ENCODE measurements at places on chromosomes 1 and 21.
A peak's percentile ranks its signal among the peaks of the same experiment; 100 is the strongest.

GRCh38 chr1:52597912-52598311, 4.3 kb upstream of the GPX7 start:
- no peak for DNase-seq

GRCh38 chr1:67552336-67552759, 122.1 kb upstream of the SERBP1 start:
- DNase-seq = no peak

DNA sequence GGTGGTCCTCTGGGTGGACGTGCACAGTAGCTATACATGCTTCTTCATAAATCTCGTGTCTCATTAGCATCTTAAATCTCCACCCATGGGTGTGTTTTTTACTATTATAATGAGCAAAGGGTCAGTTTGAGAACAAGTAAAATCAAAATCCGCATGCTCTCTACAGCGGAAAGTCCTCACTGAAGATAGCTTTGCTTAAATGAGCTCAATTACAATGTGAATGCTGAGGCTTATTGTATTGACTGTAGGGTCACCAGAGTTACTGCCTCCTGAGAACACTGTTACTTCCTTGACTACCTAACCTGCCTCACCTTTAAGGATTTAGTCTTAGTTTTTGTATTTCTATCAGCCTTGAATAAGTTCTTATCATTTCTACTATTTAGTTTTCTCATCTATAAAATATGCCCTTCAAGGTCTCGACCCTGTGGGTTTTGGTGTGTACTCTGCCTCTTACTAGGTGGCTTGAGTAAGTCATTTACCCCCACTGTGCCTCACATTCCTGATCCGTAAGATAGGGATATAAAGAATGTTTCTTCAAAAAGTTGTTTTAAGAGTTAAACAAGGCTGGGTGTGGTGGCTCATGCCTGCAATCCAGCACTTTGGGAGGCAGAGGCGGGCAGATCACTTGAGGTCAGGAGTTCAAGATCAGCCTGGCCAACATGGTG, 7.9 kb downstream of the SLAMF7 start:
- peak; percentile 7 for DNase-seq

GRCh38 chr1:59156526-59157199, 140.2 kb upstream of the FGGY start:
- peak; percentile 82 for DNase-seq

DNA sequence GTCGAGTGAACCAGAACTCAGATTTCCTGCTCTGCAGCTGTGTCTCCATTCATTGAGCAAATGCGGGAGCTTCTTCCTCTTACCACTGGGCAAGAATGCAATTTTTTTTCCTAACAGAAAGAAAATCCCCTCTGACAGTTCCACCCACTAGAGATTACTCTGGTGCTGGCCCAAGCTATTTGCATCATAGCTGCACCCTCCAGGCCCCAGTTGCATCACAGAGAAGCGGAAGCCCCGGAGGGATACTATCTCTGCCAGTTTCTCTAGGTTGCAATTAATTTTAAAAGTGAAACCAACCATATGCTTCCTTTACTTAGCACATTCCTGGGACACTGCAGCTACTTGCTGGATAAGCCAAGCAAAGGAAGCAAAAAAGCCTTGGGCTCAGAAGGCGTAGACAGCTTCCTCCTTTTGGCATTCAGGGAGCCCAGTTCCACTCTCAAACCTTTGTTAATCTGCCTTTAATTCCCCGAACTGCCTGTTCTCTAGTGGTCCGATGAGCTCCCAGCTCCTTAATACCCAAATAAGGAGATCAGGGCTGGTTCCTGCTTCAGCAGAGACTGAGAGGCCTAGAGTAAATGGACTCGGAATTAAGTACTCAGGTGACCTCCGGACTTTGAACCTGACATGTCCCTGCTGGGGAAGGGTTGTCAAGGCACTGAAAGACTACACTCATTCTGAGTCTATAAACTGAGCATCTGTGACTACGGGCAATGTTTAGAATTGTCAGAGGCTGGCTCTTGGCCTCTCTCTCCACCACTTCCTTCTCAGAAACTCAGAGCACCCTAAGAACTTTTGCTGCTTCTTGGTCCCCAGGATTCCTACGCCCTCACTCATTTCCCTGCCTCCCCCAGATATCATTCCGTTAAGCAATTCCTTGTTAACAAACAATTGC, 72.5 kb upstream of the TNFSF18 start:
- peak; percentile 76 for DNase-seq

DNA sequence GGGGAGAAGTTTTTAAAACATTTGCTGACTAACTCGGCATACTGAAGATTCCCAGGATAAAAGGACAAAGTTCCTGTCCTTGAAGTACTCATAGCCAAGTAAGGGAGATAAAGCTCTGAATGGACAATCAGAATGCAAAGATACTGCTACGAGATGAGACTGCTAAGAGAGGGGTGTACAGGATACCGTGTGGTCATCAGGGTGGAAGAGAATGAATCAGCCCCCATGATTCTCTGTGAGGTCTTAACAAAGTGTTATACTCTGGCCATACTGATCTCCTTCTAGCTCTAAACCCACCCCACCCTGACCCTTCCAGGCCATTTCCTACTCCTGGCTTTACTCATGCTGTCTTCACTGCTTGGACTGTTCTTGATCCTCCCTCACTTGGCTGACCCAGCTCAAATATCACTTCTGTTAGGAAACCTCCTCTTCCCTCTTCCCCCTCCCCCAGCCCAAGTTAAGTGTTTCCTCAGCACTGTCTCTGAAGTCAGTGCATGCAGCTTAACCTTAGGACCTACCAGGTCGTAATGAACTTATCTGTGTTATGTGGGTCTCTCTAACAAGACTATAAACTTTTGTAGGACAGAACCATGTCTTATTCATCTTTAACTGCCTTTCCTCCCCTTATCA, 15.8 kb upstream of the MAGOH start:
- peak; percentile 18 for DNase-seq

DNA sequence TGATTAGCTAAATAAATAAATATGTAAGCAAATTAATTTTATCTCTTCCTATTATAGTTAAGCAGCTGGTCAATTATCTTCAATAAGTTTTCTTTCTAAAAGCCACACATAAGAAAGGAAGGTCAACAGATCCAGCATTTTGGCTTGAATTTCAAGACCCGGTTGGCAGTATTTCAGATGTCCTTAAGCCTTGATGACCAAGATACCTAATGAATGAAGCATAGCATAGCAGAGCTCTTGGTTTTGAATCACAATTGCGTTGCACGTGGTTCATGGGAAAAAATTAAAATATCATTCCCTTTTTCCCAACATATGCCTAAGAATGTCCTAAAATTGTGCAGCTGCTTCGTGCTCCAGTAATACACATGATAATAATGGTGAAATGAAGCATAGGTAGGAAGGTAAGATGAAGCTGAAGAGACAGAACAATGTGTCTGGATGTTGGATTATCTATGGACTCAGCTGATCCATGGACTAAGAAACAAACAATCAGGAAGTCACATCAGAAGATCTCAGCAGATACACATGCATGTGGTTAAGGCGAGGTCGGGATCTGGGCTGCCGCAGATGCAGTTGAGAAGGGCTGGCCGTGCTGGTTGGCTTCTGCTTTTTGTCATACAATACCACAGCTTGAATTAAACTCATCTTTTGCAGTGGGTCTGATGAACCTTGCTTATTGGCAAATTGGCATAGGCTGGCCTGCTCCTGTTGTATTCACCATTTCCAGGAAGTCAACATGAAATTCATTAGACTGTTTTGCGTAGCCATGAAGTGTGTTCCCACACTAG, 284.9 kb upstream of the RUNX1 start:
- no peak for DNase-seq

GRCh38 chr1:6960291-6960811, 175.1 kb downstream of the CAMTA1 start:
- DNase-seq = no peak

GRCh38 chr1:205650241-205650640, 18.4 kb upstream of the ELK4 start:
- no peak for DNase-seq

GRCh38 chr1:230250666-230251065, 175.5 kb downstream of the PGBD5 start:
- no peak for DNase-seq

DNA sequence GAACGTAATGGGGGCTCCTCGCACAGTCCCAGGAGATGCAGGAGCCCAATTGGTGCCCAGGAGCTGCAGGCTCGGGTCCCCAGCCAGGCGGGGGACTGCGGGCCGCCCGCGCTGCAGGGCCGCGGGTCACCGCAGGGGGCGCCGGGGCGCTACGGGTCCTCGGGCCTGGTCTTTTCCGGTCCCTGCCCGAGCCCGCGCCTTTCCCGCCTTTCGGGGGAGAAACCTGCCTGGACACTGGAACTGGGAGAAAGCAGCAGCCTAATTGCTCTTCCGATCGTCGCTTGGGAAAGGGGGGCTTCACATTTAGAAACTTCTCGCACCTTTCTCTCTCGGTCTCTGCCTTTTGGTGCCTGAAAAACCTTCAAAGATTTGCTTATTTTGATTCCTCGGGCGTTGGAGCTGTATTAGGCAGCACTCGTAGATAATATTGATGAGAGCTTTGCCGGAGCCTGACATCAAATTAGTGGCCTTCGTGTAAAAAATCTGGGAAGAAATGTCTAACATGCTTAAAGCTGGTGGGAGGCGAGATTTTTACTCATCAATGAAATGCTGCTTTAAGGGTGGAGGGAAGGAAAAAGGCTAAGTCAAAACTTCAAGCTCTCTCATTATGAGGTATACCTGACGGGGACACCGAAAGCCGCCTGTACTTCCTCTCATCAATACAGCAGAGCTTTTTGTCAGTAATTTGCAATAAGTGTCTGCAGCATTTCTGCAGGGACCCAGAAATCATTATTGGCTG, 12.6 kb upstream of the BARHL2 start:
- DNase-seq = no peak

GRCh38 chr1:41440321-41441085, 44.0 kb downstream of the EDN2 start:
- no peak for DNase-seq

GRCh38 chr1:59885160-59885832, 41.3 kb downstream of the CYP2J2 start:
- DNase-seq = no peak

GRCh38 chr1:248783367-248783766, 27.8 kb upstream of the LYPD8 start:
- DNase-seq = no peak

DNA sequence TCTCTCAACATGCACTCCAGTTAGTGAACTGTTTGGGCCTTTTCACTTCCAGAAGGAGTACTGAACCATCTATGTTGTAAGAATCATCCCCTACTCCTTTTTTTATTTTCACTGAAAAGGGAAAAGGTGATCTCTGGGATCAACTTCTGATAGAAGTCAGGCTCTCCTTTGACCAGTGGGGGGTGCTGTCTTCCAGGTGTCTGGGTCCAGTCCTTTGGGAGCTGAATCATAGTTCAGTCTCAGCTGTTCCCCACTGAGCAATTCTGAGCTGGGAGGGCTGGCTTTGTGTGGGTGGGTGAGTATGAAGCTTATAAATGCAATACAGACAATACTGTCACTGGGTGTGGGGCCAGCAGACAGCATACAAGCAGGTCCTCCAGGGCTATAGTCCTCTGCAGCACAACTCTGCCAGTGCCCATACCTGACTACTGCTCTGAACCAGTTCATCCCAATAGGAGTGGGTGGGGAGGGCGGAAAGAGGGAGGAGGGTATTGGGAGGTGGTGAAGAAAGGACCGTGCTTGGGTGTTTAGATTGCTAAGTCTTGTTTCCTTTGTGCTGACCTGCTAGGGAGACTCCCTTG, 12.5 kb upstream of the SARS1 start:
- peak; percentile 81 for DNase-seq

DNA sequence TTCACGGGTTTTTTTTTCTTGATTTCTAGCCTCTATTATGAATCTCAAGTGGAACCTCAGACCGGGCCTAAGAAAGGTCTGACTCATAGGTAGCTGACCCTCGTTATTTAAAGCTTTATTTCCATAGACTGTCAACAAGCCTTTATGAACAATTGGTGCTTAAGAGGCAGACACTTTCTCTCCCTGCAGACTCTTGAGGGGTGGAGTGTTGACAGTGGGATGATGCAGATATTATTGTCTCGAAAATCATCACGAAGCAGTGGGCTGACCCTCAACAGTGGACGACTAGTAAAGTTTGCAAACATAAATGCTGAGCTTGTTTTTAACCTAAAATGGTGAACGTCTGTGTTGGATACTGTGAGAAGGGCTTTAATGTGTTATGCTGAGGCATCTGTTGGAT, 1.8 kb downstream of the SFT2D2 start:
- DNase-seq = no peak

GRCh38 chr1:36771660-36772284, 262.5 kb downstream of the GRIK3 start:
- DNase-seq = no peak

- no peak for DNase-seq
These were observed 155.1 kb upstream of the CAMK1G start for GRCh38 chr1:209428241-209428921.

GRCh38 chr1:100710906-100711682, 8.4 kb upstream of the VCAM1 start:
- peak; percentile 46 for DNase-seq

GRCh38 chr1:115099693-115100050, 10.4 kb upstream of the TSPAN2 start:
- no peak for DNase-seq

GRCh38 chr1:91613595-91613994, 112.9 kb downstream of the CDC7 start:
- DNase-seq = peak; percentile 66

GRCh38 chr1:15276691-15277446, 29.8 kb downstream of the FHAD1 start:
- DNase-seq = no peak

DNA sequence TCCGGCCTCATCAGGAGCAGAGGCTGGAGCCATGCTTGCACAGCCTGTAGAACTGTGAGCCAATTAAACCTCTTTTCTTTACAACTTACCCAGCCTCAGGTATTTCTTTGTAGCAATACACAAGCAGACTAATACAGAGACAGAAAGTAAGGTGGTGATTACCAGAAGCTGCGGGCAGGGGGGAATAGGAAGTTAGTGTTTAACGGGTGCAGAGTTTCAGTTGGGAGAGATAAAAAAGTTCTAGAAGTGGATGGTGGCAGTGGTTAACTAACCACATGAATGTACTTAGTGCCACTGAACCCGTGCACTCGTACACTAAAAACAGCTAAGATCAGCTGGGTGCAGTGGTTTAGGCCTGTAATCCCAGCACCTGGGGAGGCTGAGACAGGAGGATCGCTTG, 80.4 kb upstream of the TARDBP start:
- DNase-seq = no peak

- DNase-seq = no peak
These were observed 36.7 kb downstream of the EGLN1 start for GRCh38 chr1:231385416-231385748.

DNA sequence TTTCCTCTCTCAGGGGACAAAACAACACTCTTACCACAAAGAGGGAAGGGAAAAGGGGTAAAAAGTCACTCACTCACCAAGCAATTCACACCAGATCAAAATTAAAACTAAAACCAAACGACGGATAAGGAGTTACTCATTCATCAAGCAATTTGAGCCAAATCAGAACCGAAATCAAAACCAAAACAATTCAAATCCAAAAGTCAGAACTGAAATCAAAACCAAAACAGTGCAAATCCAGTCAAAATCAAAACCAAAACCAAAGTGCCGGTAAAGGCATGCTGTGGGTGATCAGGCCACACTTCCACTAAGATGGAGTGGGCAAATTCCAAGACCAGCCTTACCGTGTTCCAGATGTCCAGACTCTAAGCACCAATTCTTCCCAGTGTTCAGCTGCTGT, 717.9 kb downstream of the AMY1C start:
- no peak for DNase-seq
